ENCODE measurements at places on chromosomes 2 and 18. TPM values are rescaled to one million over a fixed set of nuclear protein-coding genes. Genes with fewer than 3 reads are reported as not detected.

DNA sequence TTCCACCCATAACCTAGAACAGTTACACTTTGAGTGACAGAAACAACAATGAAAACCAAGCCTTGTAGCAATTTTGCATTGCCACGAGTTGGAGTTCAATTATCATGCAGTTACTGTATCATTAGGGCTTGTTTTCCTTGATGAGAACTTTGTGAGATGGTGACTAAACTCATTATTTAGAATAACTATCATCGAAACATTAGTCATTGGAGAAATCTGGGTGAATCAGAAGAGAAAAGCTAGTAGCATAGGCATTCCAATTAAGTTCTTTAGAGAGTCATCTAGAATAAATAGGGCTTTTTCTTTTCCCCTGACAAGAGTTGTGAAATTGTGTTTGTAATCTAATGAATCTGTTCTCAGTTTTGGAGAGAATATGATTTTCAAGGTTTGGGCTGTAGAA, 122.8 kb upstream of the DOCK10 start:
- H3K27ac ChIP-seq: no peak overlapping the region
- no peaks in the 10 kb centered on the region for H3K27me3 ChIP-seq
- H3K4me3 ChIP-seq: no peak overlapping the region
- H3K4me1 ChIP-seq: no peaks in the 10 kb centered on the region
- no peaks in the 10 kb centered on the region for H3K36me3 ChIP-seq

DNA sequence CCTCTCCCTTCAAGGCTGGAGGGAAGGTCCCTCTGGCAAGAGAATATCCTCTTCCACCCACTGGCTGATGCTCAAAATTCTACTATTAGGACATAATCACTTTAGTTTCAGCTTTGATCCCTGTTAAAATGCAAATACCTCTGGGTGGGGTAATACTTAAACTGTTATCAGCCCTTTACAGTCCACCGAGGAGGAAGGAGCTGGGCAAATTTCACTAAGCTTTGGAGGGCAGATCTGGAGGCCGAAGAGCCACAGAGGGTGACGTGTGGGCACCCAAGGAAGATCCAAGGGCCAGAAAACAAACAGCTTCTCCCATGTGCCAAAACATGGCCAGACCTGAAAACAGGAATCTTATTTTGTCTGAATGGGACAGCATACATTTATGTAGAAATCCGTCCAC, 74.6 kb upstream of the BCL11A start:
- no peaks in the 10 kb centered on the region for H3K36me3 ChIP-seq
- H3K27me3 ChIP-seq: peaks cover 5% of the 10 kb centered on the region
- H3K27ac ChIP-seq: no peak overlapping the region
- no peak overlapping the region for H3K4me3 ChIP-seq

CNTNAP5 gene
- not detected for polyA plus RNA-seq

SCN7A gene
- polyA plus RNA-seq: not detected

- H3K27me3 ChIP-seq: no peaks in the 10 kb centered on the region
- no peak overlapping the region for H3K4me3 ChIP-seq
- H3K36me3 ChIP-seq: peaks cover 4% of the 10 kb centered on the region
- no peaks in the 10 kb centered on the region for H3K4me1 ChIP-seq
Measured at GRCh38 chr2:232024457-232024856, 62.9 kb downstream of the DIS3L2 start.

PLCD4 gene
- 15.3 TPM for polyA plus RNA-seq

RUFY4 gene
- polyA plus RNA-seq: not detected

DNA sequence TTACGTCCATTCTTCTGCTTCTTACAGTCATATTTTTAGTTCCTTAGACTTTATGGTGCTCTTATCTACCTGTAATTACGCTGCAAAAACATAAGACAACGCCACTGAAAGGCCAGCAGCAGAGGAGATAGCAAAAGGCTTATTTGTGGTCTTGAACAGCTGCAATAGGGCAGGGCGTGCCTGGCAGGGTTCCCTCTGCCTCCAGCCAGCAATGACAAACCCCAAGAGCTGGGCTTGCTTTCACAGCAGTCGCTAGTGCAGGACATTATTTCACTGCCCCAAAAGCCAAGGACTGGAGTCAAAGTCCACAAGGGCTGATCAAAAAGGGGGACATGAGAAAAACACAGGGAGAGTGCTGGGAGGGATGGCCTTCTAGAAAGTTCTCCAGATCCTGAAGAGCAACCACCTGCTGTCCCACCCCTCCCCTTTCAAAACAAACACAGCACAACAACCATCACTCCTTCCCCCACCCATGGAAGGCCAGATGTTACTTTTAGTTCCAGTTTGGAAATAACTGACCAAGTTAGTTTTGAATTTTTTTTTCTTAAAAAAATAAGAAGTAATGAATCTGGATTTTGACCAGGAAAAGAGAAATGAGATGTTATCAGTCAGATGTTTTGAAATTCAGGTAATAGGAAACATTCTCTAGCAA, 127.8 kb downstream of the RBMS1 start:
- no peaks in the 10 kb centered on the region for H3K27me3 ChIP-seq
- DNase-seq: no peak
- H3K36me3 ChIP-seq: peaks cover 4% of the 10 kb centered on the region
- peaks cover 7% of the 10 kb centered on the region for H3K4me1 ChIP-seq
- no peak overlapping the region for H3K4me3 ChIP-seq

DPP4 gene
- 1.3 TPM for polyA plus RNA-seq

DNA sequence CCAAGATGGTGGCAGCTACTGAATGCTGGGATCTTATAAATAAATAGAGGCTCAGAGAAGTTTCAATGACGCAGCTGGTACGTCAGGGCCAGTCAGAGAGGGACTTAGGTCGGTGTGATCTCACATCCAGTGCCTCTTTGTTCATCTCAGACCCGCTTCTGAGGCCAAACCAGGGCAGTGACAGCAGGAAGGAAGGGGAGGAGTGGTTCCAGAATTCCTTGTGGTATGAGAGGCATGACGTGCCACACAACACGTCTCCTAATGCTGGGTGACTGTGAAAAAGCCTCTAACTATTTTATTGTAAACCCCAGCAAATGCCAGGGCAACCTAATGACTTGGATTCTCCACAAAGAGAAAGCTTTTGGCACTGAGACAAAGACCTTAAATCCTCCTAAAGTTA, 423.3 kb downstream of the LPIN1 start:
- no peaks in the 10 kb centered on the region for H3K36me3 ChIP-seq
- no peaks in the 10 kb centered on the region for H3K4me1 ChIP-seq
- no peak overlapping the region for H3K4me3 ChIP-seq
- DNase-seq: no peak
- no peak overlapping the region for H3K27ac ChIP-seq
- H3K27me3 ChIP-seq: no peaks in the 10 kb centered on the region

All from keratinocyte (primary cell).